Activated naive CD4-positive, alpha-beta T cell treated with anti-CD3 and anti-CD28 coated beads for 36 hours (primary cell): ENCODE measurements at places on chromosomes 3 and 15.

GRCh38 chr3:15959434-15959811 is 161.6 kb upstream of the ANKRD28 start:
- no peak for DNase-seq

DNA sequence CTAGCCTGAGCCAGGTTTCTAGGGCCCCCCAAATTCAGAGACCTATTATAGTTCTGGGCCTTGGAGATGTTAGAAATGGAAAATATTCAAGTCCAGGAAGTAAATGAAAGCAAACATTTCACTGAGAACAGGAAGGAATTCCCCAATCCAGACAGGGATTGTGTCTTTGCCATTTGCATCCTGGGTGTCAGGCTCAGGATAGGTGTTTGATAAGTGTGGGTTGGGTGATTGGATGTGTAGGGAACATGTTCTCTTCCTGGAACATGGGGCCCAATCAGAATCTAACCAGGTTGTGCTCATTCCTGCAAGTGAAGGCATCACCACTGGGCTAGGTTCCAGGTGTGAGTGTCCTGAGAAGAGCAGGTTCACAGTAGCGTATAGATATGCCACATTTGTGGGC is 14.6 kb upstream of the LRRC2 start:
- DNase-seq: no peak

DNA sequence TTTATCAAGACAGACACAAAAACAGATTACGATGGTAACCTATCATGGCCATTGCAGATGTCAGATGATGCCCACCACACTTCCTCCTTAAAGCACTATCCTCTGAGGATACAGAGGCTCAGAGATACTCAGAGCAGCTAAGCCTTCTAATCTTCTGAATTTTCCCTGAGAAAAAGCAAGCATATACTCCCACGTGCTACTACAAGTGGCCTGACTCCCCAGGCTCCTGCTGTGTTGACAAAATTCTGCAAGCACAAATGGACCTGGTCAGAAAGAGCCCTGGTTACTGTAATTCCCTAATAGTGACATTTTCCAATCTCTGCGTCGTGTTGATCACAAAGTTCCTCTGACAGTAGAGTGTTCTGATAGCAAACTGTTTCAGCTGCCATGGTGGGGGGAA is 207.1 kb downstream of the KCNMB2 start:
- DNase-seq: no peak

GRCh38 chr3:51622868-51623267 is 48.2 kb upstream of the TEX264 start:
- no peak for DNase-seq

DNA sequence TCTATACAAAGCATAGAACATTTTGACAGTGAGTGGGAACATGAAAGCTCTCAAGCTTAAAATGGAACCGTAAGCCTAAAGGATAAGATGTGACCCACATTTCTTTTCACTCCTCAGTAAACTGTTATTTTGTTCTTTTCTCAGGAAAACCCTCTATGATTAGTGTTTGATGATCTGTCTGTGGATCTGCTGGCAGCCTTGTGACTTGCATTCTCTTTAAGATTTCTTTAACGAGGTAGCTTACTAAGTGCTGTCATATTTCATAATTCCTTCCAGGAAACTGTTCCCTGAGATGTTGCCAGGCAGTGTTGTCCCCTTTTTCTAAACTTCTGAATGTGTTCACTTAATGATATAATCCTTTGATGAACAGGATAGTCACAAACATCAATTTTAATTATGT is 167.6 kb downstream of the PYDC2 start:
- no peak for DNase-seq

DNA sequence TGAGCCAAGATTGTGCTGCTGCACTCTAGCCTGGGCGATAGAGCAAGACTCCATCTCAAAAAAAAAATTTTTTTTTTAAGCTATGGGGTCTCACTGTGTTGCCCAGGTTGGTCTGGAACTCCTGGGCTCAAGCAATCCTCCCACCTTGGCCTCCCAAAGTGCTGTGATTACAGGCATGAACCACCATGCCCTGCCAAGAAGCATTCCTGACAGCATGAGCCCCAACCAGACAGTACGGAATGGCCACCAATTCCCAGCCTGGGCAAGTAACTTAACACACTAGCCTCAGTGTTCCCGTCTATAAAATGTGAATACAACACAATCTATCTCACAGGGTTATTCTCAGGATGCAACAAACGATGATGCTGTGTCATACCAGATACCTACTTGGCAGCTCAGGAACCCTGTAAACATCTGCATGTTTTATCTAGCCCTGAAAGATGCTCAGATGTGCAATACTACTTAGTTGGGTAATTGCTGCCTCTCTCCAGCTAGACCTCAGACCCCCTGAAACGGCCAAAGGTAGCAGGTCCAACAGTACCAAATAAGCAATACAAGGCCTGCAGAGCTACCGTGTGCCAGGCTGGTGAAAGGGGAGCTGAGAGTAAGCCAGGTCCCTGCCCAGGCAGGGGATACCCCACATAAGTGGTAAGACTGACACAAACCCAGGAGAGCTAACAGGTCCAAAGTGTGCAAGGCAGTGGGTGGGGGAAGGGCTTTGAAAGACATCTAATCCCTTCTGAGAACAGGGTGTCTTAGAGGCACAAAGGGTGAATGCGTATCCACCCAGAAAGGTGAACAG is 1.9 kb downstream of the TKT start:
- peak; percentile 15 for DNase-seq

DNA sequence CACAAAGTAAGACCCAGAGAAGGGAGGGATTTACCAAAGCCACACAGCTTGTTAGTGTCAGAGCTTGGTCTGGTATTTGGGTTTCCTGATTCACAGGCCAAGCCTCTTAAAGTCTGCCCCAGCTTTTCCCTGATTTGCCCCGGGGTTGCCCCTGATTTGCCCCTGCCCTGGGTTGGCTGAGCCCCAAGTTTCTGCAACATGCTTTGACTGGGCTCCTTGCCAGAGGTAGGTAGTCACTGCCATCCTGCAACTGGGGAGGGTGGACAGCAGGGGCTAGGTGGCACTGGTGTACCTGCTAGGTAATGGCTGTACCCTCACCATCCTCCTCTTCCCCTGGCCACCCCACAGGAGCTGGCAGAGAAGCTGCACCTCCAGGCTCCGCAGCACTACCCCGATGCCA is 2.5 kb downstream of the MPI start:
- peak; percentile 39 for DNase-seq

- no peak for DNase-seq
Observed at GRCh38 chr3:149475451-149476060, 1.1 kb downstream of the TM4SF4 start.

DNA sequence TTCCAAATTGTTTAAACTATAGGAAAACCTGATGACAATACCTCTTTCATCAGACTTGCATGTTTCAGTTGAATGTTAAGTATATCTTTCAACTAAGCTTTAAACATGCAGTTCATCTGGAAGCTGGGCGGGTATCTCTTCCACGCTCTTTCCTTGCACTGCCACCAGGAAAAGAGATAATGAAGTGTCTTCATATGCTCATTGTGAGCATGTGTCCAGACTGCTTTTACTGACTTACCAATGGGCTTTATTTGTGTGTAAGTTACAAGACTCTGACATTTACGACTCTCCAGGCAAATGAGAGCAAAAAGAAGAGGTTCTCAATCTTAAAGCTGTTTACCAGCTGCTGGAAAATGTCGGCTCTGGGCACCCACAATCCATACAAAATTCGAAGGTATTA is 52.8 kb downstream of the TMEM212 start:
- no peak for DNase-seq

GRCh38 chr15:39022532-39023305 is 458.1 kb upstream of the RASGRP1 start:
- DNase-seq: no peak

DNA sequence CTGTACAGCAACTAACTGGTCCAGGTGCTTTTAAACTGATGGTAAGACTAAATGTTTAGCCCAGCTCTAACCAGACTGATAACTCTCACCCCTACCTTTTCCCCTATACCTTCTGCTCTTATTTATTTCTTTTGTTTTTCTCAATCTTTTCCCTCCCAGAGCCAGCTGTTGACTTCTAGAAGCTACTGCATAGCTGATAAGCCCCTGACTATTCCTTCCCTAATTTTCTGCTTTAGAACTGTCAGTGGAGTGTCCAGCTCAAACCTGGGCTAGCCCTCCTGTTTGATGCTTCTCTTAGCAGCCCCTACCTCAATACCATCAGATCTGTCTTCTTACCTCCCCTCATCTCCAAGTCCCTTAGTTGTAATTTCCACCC is 20.6 kb downstream of the SLC35G2 start:
- DNase-seq: no peak

DNA sequence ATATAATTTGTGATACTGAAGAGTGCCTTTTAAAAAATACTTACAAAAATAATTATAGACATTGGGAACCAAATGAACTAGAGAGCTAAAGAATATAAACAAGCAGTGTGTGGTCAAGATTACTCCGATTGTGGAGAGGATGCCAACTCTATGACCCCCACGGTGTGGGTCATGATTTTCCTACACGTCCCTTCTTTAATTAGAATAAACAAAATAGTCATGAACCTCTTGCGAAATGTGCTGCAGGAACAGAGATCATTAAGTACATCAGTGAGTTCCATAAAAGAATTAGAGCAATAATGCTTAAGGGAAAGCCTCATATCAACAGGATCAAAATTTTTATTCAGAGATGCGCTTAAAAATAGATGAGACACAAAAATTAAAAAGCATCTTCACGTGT is 476.6 kb upstream of the ROBO1 start:
- no peak for DNase-seq

- no peak for DNase-seq
Observed at GRCh38 chr3:88480822-88481221, 331.1 kb downstream of the C3orf38 start.

DNA sequence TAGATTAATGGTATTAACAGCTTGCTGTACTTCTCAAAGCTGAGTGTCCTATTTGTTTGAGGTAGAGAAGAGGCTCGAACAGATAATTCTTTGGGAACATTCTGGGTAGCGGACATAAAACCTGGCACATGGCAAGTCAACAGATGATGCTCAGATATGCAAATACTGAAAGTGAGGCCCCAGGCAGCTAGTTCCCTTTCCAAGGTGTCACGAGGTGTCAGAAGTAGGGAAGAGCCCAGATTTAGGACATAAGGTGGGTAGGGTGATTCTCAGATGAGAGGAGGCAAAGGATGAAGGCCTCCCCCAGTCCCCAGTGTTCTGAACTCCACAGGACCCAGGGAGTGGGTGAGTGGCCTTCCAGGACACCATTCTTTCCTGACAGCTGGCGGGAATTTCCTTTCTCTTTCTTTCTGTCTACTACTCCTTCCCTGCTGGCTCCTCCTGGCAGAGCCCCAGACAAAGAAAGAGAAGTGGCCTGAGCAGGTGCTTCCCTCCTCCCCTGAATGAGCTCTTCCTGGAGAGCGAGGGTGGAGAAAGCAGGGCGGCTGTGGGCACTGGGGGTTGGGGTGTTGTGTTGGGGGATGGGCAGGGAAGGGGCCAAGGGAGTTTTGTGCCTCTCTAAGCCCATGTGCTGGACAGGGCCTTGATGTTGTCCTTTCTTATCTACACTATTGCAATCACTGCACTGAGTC is 87.5 kb downstream of the CORO2B start:
- no peak for DNase-seq

- DNase-seq: no peak
Observed at GRCh38 chr15:94815914-94816313, 584.6 kb downstream of the MCTP2 start.

GRCh38 chr3:72756900-72757299 is 91.3 kb downstream of the SHQ1 start:
- DNase-seq: peak; percentile 73

GRCh38 chr15:42858540-42858939 is 62.0 kb downstream of the TTBK2 start:
- no peak for DNase-seq

- DNase-seq: no peak
Observed at GRCh38 chr15:101446518-101447167, 42.9 kb downstream of the PCSK6 start.
